ENCODE measurements at places on chromosomes 5 and 9.

GRCh38 chr5:133130387-133131118 is 78.7 kb downstream of the HSPA4 start:
- DNase-seq, result no peak

GRCh38 chr9:122099271-122099869 is 6.3 kb upstream of the TTLL11 start:
- DNase-seq, result peak; percentile 79

- DNase-seq, result no peak
Observed at GRCh38 chr5:174387448-174387847, 336.9 kb upstream of the MSX2 start.

- no peak for DNase-seq
Observed at GRCh38 chr9:69996967-69997366, 46.7 kb upstream of the MAMDC2 start.

GRCh38 chr5:1282131-1282992 is 12.5 kb downstream of the TERT start:
- DNase-seq, result no peak

DNA sequence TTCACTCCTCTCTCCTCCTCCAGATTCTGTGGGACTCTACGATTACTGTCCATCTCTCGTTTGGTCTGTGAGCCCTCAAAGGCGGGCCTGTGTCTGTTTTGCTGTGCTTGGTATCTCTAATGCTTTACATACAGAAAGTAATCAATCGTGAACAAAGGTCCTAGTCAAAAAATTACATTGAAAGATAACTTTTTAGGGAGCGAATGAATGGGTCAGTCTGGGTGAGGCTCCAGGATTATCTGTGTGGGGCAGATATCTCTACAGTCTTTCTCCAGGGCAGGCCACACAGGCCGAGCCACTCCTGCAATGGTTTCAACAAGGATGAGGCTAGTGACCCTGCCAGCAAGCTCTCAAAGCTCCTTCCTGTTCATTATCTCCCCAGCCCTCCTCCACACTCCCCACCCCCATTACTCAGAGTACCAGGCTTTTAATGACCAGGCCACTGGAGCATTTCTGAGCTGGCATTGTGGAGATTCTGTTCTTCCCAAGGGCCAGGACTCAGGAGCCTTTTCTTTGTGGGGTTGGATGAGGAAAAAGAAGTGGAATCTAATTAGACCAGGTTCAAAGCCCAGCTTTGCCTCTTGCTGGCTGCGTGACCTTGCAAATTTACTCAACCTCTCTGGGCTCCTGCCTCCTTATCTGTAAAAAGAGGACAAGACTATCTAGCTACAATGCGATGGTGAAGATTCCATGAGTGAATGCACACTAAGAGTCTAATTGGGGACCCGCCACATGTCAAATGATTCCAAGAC is 10.2 kb downstream of the CORO2A start:
- no peak for DNase-seq

DNA sequence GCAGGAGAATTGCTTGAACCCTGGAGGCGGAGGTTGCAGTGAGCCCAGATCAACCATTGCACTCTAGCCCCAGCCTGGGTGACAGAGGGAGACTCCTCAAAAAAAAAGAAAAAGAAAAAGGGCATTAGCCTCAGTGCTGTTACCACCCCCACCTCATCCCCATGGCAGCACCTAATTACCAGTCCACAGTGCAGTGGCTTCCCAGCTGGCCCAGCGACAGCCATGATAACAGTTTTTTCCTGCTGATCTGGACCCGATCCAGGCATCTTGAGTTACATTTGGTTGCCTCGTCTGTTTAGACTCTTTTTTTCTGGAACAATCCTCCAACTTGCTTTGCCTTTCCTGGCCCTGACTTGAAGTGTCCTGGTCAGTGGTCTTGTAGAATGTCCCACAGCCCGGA is 24.4 kb downstream of the NCS1 start:
- DNase-seq, result peak; percentile 60

- peak; percentile 25 for DNase-seq
Observed at GRCh38 chr9:2622461-2623287, 1.1 kb downstream of the VLDLR start.

DNA sequence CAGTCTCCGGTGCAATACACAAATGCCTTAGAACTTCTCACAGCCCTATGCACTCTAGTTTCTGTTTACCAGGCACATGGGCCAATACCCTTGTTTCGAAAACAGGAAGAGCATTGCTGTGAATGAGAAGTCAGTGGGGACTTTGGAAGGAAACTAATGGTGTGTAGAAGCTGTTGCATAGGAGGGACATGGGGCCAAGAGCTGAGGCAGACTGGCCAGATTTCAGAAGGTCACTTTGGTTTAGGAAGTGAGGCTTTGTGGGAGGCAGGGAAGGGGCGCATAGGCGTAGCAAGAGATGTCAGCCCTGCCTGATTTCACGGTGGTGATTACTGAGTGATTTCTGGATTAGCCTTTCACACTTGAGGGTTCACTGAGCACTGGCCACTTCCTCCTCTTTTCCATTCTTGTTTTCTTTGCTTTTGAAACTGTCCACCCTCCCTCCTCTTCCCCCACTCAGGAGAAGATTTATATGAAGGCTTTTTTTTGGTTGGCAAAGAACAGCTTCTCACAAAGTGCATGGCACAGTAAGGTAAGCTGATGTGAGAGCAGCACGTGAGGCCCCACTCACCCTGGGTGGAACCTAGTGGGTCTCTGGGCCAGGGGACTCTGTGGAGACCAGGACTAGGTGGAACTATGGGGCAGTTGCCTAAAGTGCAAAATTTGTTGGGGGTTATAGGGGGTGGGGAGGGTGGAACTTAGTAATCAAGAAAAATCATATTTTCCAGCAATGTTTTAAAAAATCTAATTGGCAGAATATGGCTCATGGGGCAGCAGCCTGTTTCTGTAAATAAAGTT is 6.1 kb upstream of the TMEM252 start:
- DNase-seq, result no peak

DNA sequence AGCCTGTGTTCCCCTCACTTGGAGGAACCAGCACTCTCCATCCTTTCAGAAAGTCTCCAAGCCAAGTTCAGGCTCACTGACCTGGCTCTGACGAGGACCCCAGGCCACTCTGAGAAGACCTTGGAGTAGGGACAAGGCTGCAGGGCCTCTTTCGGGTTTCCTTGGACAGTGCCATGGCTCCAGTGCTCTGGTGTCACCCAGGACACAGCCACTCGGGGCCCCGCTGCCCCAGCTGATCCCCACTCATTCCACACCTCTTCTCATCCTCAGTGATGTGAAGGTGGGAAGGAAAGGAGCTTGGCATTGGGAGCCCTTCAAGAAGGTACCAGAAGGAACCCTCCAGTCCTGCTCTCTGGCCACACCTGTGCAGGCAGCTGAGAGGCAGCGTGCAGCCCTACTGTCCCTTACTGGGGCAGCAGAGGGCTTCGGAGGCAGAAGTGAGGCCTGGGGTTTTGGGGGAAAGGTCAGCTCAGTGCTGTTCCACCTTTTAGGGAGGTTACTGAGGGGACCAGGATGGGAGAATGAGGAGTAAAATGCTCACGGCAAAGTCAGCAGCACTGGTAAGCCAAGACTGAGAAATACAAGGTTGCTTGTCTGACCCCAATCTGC is 4.7 kb upstream of the NUP214 start:
- DNase-seq, result no peak

GRCh38 chr5:109028608-109029299 is 281.1 kb downstream of the FER start:
- no peak for DNase-seq

GRCh38 chr9:91677822-91678436 is 254.3 kb upstream of the NFIL3 start:
- no peak for DNase-seq

- no peak for DNase-seq
Observed at GRCh38 chr9:127973169-127974000, 7.4 kb downstream of the EEIG1 start.

- no peak for DNase-seq
Observed at GRCh38 chr5:5301176-5301575, 121.3 kb upstream of the ICE1 start.

DNA sequence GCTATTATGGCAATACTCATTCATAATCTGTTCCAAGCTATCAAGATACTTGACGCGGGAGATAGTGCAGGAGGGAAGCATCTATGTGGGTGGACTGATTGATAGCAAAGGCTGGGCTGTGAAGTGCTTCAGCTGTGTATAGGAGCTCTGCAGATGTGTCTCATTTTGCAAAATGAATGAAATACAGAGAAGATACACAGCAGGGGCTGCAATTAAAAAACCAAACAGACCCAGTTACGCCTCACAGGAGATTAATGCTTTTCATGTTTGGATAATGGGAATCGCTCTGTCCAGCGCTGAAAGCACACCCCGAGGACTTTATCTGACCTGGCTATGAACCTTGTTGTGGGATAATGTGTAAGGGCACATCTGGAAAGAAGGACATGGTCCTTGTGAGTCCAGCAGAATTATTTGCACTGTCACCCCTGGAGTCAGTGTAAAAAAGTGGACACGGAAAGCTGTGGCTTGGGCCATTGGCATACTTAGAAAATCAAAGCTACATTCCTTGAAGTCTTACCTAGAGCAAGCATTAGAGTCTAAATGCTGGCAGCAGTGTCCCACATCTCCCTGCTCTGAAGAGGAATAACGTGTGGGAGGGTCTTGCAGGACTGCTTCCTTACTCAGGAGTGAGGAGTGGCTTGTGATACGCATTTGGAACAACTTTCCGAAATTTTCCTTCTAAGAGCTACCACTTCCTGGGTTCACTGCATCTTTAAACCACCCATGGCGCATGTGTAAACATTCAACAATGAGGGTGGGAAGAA is 2.6 kb downstream of the SH3RF2 start:
- no peak for DNase-seq

DNA sequence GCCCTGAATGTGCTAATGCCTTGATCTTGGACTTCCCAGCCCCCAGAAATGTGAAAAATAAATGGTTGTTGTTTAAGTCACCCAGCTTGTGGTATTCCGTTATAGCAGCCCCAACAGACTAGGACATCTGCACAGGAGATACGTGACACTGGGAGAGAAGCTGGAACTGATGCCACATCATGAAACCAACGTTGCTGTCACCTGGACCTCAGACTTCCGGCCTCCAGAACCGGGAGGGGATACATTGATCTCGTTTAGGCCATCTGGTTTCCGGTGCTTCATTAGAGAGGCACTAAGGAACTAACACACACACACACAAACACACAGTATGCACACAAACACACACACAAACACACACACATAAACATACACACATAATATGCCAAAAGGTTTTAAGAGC is 75.0 kb upstream of the ICE1 start:
- no peak for DNase-seq

GRCh38 chr5:65555287-65555686 is 7.7 kb downstream of the CENPK start:
- no peak for DNase-seq

- no peak for DNase-seq
Observed at GRCh38 chr5:172455511-172456061, 1.3 kb upstream of the SH3PXD2B start.

GRCh38 chr5:160183075-160183474 is 46.2 kb upstream of the FABP6 start:
- DNase-seq, result no peak

- peak; percentile 60 for DNase-seq
Observed at GRCh38 chr5:165031371-165031770, 1526.0 kb downstream of the MAT2B start.

DNA sequence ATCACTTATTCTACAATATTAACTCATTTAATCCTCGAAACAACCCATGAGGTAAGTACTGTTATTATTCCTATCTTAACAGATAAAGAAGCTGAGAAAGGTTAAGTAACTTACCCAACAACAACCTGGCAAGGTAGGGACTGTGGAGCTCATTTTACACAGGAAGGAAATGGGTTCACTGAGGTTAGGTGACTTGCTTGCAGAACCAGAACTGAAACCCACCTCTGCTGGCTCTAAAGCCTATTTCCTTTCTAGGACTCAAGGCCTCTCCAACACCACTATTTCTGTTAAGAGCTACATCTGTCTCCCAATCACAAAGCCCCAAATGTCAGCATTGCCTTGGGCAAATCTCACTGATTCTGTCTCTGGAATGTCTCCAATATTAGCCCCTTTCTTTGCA is 38.9 kb upstream of the IFNK start:
- no peak for DNase-seq

DNA sequence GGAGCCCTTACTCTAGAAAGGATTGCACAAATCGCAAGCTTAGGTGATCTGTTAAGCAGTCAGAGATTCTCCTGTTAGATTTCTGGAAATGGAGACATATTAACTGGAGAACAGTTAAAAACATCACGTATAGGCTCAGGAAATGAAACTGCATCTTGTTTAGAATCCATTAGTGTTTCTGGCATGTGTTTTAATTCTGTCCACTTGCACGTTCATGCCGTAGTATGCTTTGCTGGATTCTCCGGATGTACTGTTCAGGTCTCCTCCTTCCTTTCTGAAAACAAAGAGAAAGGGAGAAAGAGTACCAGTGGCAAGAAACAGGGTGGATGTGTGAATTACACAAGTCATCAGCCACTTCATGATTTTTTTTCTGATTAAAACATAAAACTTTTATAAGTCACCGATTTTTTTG is 2.5 kb upstream of the RGMB start:
- peak; percentile 50 for DNase-seq

- no peak for DNase-seq
Observed at GRCh38 chr9:15220658-15221318, 86.2 kb downstream of the TTC39B start.

- DNase-seq, result no peak
Observed at GRCh38 chr5:167147879-167148278, 1143.6 kb upstream of the WWC1 start.

GRCh38 chr5:131791866-131792265 is 5.0 kb downstream of the FNIP1 start:
- no peak for DNase-seq

DNA sequence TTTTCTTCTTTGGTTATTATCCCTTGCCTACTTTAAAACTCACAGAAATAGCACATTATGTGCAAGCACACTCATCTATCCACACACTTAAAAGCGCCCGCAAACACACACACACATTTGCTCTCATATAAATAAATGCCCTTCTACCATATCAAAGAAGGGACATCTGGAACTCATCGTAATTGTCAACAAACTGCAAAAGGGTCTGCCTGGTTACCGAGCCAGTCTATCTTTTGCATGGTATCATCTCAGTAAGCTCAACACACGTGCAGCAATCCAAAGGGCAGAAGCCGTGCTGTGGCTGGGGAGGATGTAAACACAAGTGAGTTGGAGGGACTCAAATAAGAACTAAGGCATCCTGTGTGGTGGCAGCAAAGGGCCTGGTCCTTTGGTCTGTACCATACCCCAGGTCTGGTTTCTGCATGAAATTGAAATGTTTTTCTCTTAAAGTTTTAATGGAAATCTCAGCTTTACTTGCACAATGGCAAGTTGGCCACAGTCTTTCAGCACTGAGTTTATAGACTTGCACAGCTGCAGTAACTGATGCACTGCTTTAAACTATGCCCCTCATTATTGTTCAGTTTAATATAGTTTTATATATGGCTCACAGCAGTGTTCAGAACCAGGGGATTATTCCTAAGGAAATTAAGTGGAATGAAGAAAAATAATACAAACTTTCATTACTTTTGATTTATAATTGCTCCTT is 331.0 kb downstream of the ADAMTS6 start:
- DNase-seq, result peak; percentile 13
